Panc1 (cell line): ENCODE measurements at places on chromosomes 13 and 19.
A peak's percentile ranks its signal among the peaks of the same experiment; 100 is the strongest.

DNA sequence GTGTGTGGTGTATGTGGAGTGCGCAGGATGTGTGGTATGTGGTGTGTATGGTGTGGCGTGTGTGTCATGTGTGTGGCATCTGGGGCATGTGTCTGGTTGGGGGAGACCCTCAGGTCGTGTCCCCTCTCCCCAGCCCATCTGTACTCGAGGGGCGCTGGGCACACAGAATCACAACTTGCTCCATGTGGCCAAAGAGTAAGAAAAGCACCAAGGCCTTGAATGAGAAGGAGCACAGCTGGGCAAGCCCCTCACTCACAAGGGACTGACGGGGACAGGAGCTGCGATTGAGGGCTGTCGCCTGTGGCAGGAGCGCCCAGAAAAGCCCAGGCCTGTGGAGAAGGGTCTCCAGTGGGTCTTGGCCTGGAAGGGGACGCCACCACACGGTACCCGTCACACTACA, 62.8 kb downstream of the PEPD start:
- DNase-seq = no peak
- no peaks in the 10 kb centered on the region for H3K27me3 ChIP-seq
- no peaks in the 10 kb centered on the region for H3K36me3 ChIP-seq

- H3K36me3 ChIP-seq = no peaks in the 10 kb centered on the region
- no peak for DNase-seq
- H3K4me3 ChIP-seq = peak overlapping the region; percentile 75
- peak overlapping the region; percentile 66 for H3K27ac ChIP-seq
- peaks cover 15% of the 10 kb centered on the region for H3K4me1 ChIP-seq
Measured at GRCh38 chr19:38898788-38899446, 501 bp downstream of the SIRT2 start.

- H3K27ac ChIP-seq = no peak overlapping the region
- no peaks in the 10 kb centered on the region for H3K27me3 ChIP-seq
- H3K36me3 ChIP-seq = no peaks in the 10 kb centered on the region
- no peak overlapping the region for H3K4me3 ChIP-seq
- DNase-seq = no peak
Measured at GRCh38 chr13:77383097-77383496, 56.2 kb upstream of the MYCBP2 start.

DNA sequence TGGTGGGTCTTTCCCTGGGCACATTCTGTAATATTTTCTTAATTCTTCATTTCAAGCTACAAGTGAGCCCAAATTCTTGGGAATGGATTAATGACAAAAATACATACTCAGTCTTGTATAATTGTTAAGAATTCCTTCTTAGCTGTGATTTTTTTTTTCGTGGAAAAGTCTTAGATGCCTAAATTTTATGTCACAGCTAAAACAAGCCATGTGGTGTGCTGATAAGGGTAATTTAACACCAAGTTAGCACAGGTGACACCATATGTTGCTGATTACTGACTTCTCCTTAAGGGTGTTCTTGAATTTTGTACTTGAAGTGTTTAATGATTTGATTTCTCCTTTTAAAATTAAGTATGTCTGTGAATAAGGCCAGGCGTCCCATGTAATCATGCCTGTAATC, 29.3 kb downstream of the WDFY2 start:
- no peaks in the 10 kb centered on the region; the same call in 1 of the 2 replicates for H3K4me1 ChIP-seq
- no peak for DNase-seq
- no peaks in the 10 kb centered on the region for H3K36me3 ChIP-seq
- no peaks in the 10 kb centered on the region for H3K27me3 ChIP-seq
- no peak overlapping the region for H3K27ac ChIP-seq

DNA sequence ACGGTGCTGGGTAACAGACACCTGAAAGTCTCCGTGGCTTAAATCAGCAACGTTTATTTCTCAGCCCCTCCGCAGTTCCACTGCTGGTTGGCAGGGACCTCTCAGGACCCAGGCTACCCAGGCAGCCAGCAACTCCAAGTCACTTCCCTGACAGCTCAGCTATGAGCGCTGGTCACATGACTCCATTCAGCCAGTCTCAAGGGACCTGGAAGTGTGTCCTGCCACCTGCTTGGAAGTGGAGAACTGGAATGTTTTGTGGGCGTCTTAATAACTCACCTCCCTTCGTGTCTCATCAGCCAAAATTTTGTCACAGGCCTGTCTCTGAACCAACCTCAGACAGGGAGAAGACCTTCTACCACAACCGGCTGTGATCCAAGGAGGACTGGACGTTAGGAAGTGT, 72.8 kb downstream of the DPF1 start:
- no peaks in the 10 kb centered on the region for H3K36me3 ChIP-seq
- no peak for DNase-seq
- H3K4me3 ChIP-seq = no peak overlapping the region
- H3K4me1 ChIP-seq = no peaks in the 10 kb centered on the region
- H3K27ac ChIP-seq = no peak overlapping the region

DNA sequence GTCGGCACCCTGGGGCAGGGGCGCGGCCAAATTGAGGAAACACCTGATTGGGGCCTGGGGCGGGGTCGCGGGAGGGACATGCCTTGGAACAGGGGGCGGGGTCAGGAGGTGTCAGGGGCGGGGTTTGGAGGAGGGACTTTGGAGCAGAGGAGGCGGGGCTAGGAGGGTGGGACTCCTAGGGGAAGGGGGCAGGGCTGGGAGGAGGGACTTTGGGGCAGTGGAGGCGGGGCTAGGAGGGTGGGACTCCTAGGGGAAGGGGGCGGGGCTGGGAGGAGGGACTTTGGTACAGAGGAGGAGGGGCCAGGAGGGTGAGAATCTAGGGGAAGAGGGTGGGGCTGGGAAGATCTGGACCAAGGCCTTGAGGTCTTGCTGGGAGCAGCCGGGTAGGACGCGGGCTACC, 21.9 kb downstream of the GRIN2D start:
- H3K4me3 ChIP-seq = no peak overlapping the region
- H3K4me1 ChIP-seq = no peaks in the 10 kb centered on the region
- no peaks in the 10 kb centered on the region for H3K27me3 ChIP-seq
- no peaks in the 10 kb centered on the region for H3K36me3 ChIP-seq
- DNase-seq = no peak

DNA sequence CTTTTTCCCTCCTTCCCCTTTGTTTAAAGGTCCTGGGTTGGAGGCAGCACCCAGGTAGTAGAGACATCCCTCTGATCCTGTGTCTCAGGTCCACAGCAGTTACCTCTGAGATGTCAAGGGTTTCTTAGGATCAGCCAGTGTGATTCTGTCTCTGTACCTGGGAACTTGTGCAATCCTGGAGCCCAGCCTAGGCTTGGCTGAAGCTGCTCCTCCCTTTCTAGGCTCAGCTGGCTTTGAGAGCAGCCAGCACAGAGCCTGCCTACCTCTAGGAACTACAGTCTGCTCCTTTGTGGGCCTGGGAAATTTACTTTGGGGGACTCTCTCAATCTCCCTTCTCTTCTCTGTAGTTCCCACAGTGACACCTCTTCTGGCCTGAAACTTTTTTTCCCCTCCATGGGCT, 171.6 kb downstream of the MTUS2 start:
- DNase-seq = no peak
- H3K27ac ChIP-seq = no peak overlapping the region
- no peaks in the 10 kb centered on the region for H3K36me3 ChIP-seq
- H3K4me3 ChIP-seq = no peak overlapping the region

GRCh38 chr19:38361633-38362075, 12.7 kb upstream of the PSMD8 start:
- DNase-seq = peak; percentile 28
- H3K27me3 ChIP-seq = peaks cover 10% of the 10 kb centered on the region
- peak overlapping the region; percentile 67 for H3K4me3 ChIP-seq
- H3K27ac ChIP-seq = peak overlapping the region; percentile 29; the same call in 1 of the 2 replicates
- H3K4me1 ChIP-seq = 0 out of 2 replicates have a peak, but pooled peaks cover 3% of the 10 kb centered on the region

GRCh38 chr19:43738780-43739211, 16.0 kb downstream of the SMG9 start:
- no peak overlapping the region for H3K4me3 ChIP-seq
- H3K27me3 ChIP-seq = no peaks in the 10 kb centered on the region
- DNase-seq = no peak

DNA sequence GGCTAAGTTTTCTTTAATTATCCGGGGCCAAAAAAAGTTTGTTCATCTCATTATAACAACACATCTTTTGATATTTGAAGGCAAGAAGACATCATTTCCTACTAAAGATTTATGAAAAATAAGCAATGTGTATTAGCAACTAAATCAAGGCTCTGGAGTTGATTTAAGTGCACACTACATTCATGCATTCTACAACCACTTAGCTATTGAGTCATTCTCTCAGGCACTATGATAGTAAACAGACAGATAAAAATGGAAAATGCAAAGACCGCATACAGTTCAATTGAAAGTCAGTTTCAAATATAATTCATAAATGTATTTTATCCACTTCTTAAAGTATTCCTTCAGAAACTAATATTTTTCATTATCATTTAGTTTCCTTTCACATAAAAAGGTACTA, 1395.2 kb downstream of the PCDH9 start:
- H3K4me3 ChIP-seq = no peak overlapping the region
- H3K4me1 ChIP-seq = no peaks in the 10 kb centered on the region
- H3K27ac ChIP-seq = no peak overlapping the region
- no peaks in the 10 kb centered on the region for H3K36me3 ChIP-seq
- no peaks in the 10 kb centered on the region for H3K27me3 ChIP-seq
- no peak for DNase-seq

GRCh38 chr19:46073268-46073922, 32.6 kb upstream of the IGFL4 start:
- DNase-seq = no peak
- no peak overlapping the region for H3K4me3 ChIP-seq
- peaks cover 13% of the 10 kb centered on the region for H3K27me3 ChIP-seq
- H3K27ac ChIP-seq = no peak overlapping the region
- peaks cover 4% of the 10 kb centered on the region for H3K4me1 ChIP-seq

DNA sequence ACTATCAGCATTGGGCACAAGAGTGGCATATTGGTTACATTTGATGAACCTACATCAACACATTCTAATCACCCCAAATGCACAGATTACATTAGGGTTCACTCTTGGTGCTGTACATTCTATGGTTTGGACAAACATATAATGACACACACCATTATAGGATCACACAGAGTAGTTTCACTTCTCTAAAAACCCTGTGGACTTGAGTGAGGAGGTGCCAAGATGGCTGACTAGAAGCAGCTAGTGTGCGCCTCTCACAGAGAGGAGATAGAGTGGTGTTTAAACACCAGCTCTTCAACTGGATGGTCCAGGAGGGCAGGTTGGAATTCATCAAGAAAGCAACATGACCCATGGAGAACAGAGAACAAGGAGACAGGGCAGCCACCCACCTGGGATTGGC, 265.6 kb downstream of the TDRD3 start:
- H3K27me3 ChIP-seq = no peaks in the 10 kb centered on the region
- H3K36me3 ChIP-seq = no peaks in the 10 kb centered on the region
- H3K4me1 ChIP-seq = no peaks in the 10 kb centered on the region
- no peak overlapping the region for H3K4me3 ChIP-seq
- H3K27ac ChIP-seq = no peak overlapping the region
- no peak for DNase-seq

- no peak overlapping the region for H3K4me3 ChIP-seq
- DNase-seq = peak; percentile 94
- peaks cover 59% of the 10 kb centered on the region for H3K4me1 ChIP-seq
- peaks cover 13% of the 10 kb centered on the region for H3K36me3 ChIP-seq
Measured at GRCh38 chr19:39398297-39398864, 7.2 kb downstream of the MED29 start.

DNA sequence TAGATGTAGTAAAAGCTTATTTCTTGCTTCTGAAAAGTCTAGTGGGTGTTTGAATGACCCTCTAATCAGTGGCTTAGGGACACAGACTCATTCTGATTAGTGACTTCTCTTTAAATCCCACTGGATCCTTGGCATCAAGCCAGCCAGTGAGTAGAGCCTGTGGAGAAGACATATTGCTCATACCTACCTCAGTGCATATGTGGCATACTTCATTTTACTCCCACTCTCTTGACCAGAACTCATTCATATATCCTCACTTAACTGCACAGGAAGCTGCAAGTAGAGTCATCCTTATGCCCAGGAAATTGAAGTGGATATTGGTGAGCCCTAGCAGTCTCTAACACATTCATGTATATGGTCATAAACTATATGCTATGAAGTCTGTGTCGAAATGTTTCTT, 148.3 kb downstream of the PDS5B start:
- no peak overlapping the region for H3K27ac ChIP-seq
- DNase-seq = no peak
- H3K36me3 ChIP-seq = no peaks in the 10 kb centered on the region
- H3K4me1 ChIP-seq = no peaks in the 10 kb centered on the region
- H3K4me3 ChIP-seq = no peak overlapping the region
- no peaks in the 10 kb centered on the region for H3K27me3 ChIP-seq

DNA sequence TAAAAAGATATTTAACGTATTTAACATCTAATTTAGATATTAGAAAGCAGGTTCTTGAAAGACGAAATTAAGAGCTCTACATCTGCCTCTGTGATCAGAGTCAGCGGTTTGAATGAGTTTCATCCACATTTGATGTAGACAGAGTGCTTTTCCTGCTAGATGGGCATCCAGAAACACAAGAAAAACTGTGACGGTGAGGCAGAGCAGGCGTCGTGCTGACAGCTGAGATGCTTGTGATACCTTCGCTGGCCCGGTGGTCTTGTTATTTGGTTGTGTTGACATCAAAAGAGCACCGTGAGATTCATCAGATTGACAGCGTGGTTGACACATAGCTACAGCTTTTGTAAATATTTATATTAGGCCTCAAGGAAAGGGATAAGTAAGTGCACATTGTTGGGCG, 399.1 kb downstream of the GPC5 start:
- H3K27me3 ChIP-seq = no peaks in the 10 kb centered on the region
- no peak overlapping the region for H3K27ac ChIP-seq
- H3K36me3 ChIP-seq = no peaks in the 10 kb centered on the region
- no peak for DNase-seq

DNA sequence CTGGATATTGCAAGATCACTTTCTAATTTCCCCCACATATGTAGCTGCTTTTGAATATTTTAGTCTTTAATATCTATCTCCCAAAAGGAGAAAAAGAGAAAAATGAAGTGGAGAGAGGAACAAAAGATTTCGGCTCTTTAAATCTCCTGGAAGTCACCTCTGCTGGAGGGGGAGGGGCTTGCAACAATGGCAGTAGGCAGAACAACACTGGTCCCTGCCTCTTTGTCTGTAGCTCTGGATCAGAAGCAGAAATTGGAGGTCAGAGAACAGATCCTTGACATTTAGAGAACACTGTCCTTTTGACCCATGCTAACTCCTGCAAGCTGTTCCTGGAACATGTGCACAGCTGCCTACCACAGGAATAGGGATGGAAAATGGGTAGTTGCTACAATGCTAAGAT, 86.7 kb upstream of the GPR12 start:
- no peaks in the 10 kb centered on the region for H3K36me3 ChIP-seq
- H3K4me1 ChIP-seq = no peaks in the 10 kb centered on the region
- H3K4me3 ChIP-seq = no peak overlapping the region
- DNase-seq = no peak
- H3K27ac ChIP-seq = no peak overlapping the region

DNA sequence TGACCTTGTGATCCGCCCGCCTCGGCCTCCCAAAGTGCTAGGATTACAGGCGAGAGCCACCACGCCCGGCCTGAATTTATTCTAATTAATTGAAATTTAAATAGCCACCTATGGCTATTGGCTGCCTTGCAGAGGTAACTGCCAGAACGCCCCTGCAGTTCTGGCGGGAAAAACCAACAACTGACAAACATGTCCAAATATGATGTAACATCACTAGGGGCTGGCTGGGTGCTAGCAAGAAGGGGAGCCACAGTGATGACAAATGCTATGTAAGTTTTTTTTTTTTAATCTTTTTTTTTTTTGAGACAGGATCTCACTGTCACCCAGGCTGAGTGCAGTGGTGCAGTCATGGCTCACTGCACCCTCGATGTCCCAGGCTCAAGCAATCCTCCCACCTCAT, 12.9 kb downstream of the ZSWIM9 start:
- no peak overlapping the region for H3K27ac ChIP-seq
- no peak for DNase-seq
- H3K27me3 ChIP-seq = no peaks in the 10 kb centered on the region
- H3K4me3 ChIP-seq = no peak overlapping the region

GRCh38 chr19:525857-526419, 5.6 kb upstream of the CDC34 start:
- no peak for DNase-seq
- no peaks in the 10 kb centered on the region for H3K27me3 ChIP-seq
- H3K4me1 ChIP-seq = peaks cover 10% of the 10 kb centered on the region; the same call in 1 of the 2 replicates
- H3K27ac ChIP-seq = no peak overlapping the region
- H3K4me3 ChIP-seq = no peak overlapping the region
